Breast epithelium (tissue), 4 donors: ENCODE measurements at places on chromosomes 6 and 20. TPM values are rescaled to one million over a fixed set of nuclear protein-coding genes. Genes with fewer than 3 reads are reported as not detected.

DNA sequence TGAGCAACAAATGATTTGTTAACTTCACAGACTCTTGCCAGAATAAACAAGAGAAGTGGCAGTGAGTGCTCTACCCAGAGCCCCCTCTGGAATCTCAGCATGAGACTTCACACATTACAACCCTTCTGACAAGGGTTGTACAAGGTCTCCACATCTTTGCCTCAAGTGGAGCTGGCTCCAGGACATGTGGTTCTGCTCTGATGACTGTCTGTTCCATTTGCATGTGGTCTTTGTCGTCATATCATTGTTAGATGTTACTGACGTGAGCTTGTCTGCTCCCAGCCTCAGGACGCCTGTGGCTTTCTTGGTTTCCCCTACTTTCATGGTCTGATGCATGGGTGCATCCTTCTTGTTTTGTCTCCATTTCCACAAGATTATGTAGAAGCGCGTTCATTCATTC lies 115.0 kb downstream of the SLC24A3 start:
- no peak for DNase-seq

GRCh38 chr6:93779086-93779841 lies 359.9 kb upstream of the EPHA7 start:
- DNase-seq, result no peak

DNA sequence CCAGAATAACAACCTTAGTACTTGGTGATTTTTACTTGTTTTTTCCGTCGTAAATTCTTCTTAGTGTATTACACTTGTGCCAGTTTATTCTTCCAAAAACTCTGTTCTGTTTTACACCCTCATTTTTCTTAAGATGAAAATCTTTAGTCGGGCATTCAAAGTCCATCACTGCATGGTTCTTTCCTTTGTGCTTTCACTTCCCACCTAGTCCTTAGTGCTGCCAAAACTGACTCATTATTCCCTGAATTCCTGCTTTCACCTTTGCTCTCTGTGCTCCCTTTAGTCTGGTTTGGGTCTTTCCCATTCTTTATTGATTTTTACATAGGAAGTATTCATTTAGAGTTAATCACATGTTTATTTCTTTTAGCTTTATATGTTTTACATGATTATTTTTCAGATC lies 3.3 kb downstream of the TRMT11 start:
- DNase-seq, result no peak

DNA sequence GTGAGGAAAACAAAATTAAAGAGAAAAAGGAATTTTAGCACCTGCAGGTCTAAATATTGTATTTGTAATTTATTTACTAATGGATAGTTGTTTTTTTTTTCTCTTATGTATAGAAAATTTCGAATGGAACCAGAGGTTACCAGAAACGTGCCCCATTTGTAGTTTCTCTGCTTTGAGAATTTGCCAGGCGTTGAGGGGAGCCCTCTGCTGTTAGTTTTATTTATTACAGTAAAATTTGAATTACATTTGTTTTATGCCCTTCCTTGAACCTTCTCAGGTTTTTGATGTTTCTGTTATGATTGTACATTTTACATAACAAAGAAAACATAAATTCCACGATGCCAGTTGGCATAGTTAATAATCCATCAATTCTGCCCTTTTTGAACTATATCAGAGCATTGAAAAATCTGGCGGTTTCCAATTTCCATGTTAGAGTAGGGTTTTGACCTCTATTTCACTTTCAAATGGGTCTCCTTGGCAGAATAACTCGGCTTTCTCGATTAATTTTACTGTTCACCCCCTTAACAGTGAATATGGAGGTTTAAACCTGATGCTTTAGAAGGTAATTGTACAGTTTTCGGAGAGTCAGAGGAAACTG lies 35.1 kb upstream of the RFPL4B start:
- DNase-seq, result no peak

DNA sequence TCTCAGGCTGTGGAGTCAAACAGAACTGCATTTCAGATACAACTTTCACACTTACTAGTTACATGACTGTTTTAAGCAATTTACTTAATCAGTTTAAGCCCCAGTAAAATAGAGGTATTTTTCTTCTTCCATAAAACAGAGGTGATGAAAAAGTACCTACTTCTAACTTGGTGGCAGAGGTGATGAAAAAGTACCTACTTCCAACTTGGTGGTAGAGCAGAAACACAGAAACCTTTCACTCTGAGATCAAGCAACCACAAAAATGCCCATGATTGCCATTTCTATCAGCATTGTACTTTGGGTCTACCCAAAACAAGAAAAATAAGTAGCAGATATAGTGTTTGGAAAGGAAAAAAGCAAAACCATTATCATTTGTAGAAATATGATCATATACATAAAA lies 148.7 kb downstream of the OPRM1 start:
- no peak for DNase-seq

DNA sequence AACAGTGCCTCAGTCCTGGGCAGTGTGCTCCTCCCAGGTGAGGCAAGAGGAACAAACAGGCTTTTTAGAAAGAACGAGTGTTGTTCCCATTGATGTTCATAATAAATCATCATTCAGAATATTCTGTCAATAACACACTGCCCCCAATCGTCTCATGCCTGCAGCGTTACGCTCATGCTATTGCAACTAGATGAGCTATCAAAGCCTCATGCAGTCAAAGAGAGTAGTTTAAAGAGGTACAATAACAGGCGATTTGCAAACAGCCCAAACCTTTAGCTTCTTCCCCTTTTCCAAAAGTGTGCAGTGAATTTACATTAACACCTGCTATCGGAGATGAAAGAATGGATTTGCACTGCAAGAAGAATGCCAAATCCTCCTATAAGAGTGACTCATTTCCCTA lies 1164.7 kb upstream of the MAP3K7 start:
- no peak for DNase-seq

DNA sequence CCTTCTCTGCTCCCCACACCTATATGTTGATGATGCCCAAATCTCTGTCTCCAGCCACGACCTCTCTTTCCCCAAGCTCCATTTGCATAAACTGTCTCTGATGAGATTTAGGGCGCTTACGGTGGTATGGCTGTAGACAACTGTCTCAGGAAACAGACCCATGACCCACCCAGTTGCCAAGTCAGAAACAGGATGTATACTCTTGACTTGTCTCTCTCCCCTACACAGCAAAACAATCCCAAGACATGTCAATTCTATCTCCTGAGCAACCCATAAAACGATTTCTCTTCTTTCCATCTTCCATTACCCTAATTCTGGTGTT lies 13.9 kb downstream of the GNL1 start:
- no peak for DNase-seq

- no peak for DNase-seq
Measured at GRCh38 chr20:39916236-39916765, 772.7 kb downstream of the MAFB start.

DNA sequence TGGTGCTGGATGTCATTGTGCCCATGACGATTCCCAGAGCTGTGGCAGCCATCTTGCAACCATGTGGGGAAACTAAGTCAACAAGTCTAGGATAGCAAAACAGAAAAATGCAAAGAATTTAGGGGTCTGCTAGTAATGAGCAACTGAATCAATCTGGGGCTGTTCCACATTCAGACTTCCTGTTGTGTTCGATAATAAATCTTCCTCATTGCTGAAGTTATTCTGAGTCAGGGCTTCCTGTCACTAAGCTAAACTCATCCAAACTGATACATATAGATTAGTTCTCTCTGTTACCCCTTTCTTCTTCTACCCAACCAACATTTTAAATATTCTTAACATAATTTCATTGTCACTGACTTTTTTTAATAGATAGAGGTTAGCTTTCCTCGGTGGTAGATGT lies 205.9 kb downstream of the HACE1 start:
- no peak for DNase-seq

DNA sequence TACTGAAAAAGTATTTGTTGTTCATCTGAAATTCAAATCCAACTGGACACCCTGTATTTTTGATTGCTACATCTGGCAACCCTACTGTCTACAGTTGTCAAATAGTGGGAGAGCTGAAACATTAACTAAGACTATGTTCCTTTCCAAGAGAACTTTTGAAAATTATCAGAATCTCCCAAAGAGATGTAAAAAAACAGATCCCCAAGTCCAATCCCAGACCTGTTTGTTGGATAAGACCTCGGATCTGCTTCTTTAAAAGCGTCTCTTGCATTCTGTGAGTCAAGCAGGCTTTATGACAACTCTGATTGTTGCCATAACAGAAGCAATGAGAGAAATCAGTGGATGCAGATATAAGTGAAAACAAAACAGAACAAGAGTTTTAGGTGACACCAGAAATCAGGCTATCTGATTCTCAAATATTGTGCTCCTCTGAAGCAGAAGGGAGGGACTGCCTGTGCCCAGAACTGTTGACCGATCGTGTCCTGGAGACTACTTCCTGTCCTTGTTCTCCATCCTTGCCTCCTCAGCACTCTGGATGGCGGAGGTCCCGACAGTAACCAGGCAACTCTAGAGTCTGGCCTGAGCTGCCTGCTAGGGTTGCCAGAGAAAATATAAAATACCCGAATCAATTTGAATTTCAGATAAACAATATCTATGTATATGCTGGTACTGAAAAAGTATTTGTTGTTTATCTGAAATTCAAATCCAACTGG lies 853.8 kb downstream of the MAFB start:
- DNase-seq, result no peak

GRCh38 chr6:160202411-160202810 lies 56.2 kb downstream of the SLC22A2 start:
- DNase-seq, result no peak

TNXB gene
- total RNA-seq, result 89.8 TPM

PRL gene
- 0.29 TPM for total RNA-seq

TFAP2D gene
- total RNA-seq, result not detected
